ENCODE measurements at places on chromosomes 16 and 17. TPM values are rescaled to one million over a fixed set of nuclear protein-coding genes. Genes with fewer than 3 reads are reported as not detected.

The CES4A gene
- not detected for total RNA-seq

The PRSS27 gene
- total RNA-seq, result 2.6 TPM

The ELMO3 gene
- 0.48 TPM for total RNA-seq

The KRTAP1-1 gene
- not detected for total RNA-seq

The ZNF319 gene
- 5.1 TPM for total RNA-seq

The KRTAP2-1 gene
- not detected for total RNA-seq

The LRRC37A gene
- not detected for total RNA-seq

The KRTAP9-7 gene
- not detected for total RNA-seq

The KRT15 gene
- 29.8 TPM for total RNA-seq

The GPR142 gene
- not detected for total RNA-seq

The SLC5A11 gene
- total RNA-seq, result 0.05 TPM

The SDR42E1 gene
- 0.03 TPM for total RNA-seq

The LHX1 gene
- total RNA-seq, result 1.4 TPM

Data from A172 (cell line).